GM23248 (cell line): ENCODE measurements at places on chromosomes 1 and 21. TPM values are rescaled to one million over a fixed set of nuclear protein-coding genes. Genes with fewer than 3 reads are reported as not detected.

Gene NTMT2
- polyA plus RNA-seq: not detected in 2 replicates

Gene ADGRB2
- polyA plus RNA-seq: 0.51 and 1.3 TPM in 2 replicates

Gene PCSK9
- 0.16 TPM in 2 replicates for polyA plus RNA-seq

Gene AADACL4
- polyA plus RNA-seq: not detected in 2 replicates

Gene ZNF684
- polyA plus RNA-seq: 2.8 and 3.3 TPM in 2 replicates

Gene GOLT1A
- not detected in 2 replicates for polyA plus RNA-seq

- H3K4me1 ChIP-seq: peaks cover 9% of the 10 kb centered on the region; the same call in 1 of the 2 replicates
- no peak overlapping the region for H3K4me3 ChIP-seq
- DNase-seq: no peak
- H3K27ac ChIP-seq: no peak overlapping the region
- 0 out of 2 replicates have a peak, but pooled peaks cover 5% of the 10 kb centered on the region for H3K36me3 ChIP-seq
Observed at GRCh38 chr21:41277846-41278245, 38.8 kb upstream of the FAM3B start.

GRCh38 chr21:45998276-45998701 is 16.7 kb downstream of the COL6A1 start:
- H3K36me3 ChIP-seq: peaks cover 24% of the 10 kb centered on the region; the same call in 1 of the 2 replicates
- no peak overlapping the region for H3K27ac ChIP-seq
- no peak overlapping the region for H3K4me3 ChIP-seq
- H3K27me3 ChIP-seq: no peaks in the 10 kb centered on the region
- DNase-seq: no peak

DNA sequence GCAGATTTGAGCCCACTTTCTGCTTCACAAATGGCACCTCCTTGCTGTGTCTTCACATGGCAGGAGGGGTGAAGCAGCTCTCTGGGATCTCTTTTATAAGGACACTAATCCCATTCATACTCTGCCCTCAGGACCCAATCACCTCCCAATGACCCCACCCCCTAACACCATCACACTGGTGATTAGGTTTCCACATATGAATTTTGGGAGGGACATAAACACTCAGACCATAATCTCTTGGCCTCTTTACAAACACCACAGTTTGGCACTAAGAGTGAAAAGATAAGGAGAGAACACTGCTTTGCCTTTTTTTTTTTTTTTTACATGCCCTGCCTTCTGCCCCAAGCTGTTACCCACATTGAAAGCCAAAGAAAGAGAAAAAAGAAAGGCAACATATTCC is 166.2 kb upstream of the NFIA start:
- H3K36me3 ChIP-seq: no peaks in the 10 kb centered on the region
- no peaks in the 10 kb centered on the region for H3K4me1 ChIP-seq
- no peaks in the 10 kb centered on the region for H3K27me3 ChIP-seq
- DNase-seq: no peak
- H3K27ac ChIP-seq: no peak overlapping the region

GRCh38 chr1:206563367-206564207 is 48.7 kb downstream of the EIF2D start:
- no peak overlapping the region for H3K27ac ChIP-seq
- no peak overlapping the region for H3K4me3 ChIP-seq
- no peaks in the 10 kb centered on the region for H3K36me3 ChIP-seq
- peak; percentile 20 for DNase-seq

DNA sequence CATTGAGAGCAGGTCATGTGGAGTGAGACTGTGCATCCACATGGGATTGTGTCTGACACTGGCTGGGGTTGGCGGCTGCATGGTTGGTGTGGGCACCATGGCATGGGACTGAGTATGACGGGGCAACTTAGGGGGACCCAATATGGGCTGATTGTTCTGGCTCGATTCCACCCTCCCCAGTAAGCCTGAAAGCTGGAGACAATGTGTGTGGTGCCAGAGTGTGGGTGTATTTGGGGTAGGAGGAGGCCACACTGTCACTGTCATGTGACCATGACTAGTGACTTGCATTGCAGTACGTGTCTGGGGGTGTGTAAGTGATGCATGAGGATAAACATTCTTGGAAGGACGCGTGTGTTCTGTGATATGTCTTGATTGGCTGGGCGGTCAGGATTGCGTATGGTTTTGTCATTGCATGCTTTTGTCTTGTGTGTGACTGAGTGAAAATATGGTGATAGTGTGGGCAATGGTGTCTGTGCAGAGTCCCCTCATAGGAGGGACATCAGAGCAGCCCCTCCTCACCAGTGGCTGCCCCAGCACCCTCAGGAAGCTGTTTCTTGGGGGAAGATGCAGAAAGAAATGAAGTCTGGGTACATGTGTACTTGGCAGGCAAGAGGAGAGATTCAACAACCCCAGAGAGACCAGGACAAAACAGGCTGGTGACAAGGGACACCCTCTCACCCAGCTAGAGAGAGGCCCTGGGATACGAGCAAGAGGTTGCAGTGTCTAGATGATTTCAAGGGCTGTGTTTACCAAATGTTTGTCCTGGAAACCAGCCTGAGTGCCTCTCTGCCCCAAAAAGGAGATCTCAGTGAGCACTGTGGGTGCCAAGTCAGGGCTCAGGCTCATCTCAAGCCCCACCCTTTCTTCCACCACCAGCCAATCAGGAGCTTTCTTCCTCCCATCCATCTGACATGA is 36.3 kb downstream of the SDC3 start:
- H3K27me3 ChIP-seq: no peaks in the 10 kb centered on the region
- no peak overlapping the region for H3K4me3 ChIP-seq
- H3K36me3 ChIP-seq: peaks cover 23% of the 10 kb centered on the region; the same call in 1 of the 2 replicates
- peaks cover 5% of the 10 kb centered on the region for H3K4me1 ChIP-seq
- no peak overlapping the region for H3K27ac ChIP-seq
- no peak for DNase-seq

DNA sequence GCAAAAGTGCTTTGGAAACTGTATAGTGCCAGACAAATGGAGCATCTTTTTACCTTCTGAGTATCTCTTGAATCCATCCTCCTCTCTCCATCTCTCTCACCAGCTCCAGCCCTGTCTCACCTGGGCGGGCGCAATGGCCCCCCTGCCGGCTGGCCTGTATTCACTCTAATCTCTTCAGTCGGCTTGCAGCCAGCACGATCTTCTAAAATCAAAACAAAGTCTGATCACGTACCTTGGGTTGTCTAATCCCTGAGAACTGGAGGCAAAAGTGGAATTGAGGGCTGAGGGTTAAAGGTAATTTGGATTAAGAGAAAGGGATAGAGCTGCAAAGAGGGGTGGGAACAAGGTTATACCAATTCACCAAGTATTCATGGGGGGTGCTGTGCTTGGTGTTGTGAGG is 46.0 kb upstream of the LRRN2 start:
- H3K4me1 ChIP-seq: no peaks in the 10 kb centered on the region
- DNase-seq: no peak
- H3K27ac ChIP-seq: no peak overlapping the region
- H3K36me3 ChIP-seq: no peaks in the 10 kb centered on the region
- H3K27me3 ChIP-seq: peaks cover 63% of the 10 kb centered on the region

- no peaks in the 10 kb centered on the region for H3K27me3 ChIP-seq
- no peaks in the 10 kb centered on the region for H3K36me3 ChIP-seq
- H3K4me3 ChIP-seq: no peak overlapping the region
- H3K4me1 ChIP-seq: peaks cover 21% of the 10 kb centered on the region
- no peak overlapping the region for H3K27ac ChIP-seq
Observed at GRCh38 chr1:33635336-33636012, 163.0 kb downstream of the ZSCAN20 start.

GRCh38 chr1:163747261-163747660 is 425.5 kb downstream of the NUF2 start:
- no peak overlapping the region for H3K4me3 ChIP-seq
- H3K27ac ChIP-seq: no peak overlapping the region
- no peaks in the 10 kb centered on the region for H3K27me3 ChIP-seq
- H3K4me1 ChIP-seq: peaks cover 14% of the 10 kb centered on the region
- H3K36me3 ChIP-seq: no peaks in the 10 kb centered on the region

DNA sequence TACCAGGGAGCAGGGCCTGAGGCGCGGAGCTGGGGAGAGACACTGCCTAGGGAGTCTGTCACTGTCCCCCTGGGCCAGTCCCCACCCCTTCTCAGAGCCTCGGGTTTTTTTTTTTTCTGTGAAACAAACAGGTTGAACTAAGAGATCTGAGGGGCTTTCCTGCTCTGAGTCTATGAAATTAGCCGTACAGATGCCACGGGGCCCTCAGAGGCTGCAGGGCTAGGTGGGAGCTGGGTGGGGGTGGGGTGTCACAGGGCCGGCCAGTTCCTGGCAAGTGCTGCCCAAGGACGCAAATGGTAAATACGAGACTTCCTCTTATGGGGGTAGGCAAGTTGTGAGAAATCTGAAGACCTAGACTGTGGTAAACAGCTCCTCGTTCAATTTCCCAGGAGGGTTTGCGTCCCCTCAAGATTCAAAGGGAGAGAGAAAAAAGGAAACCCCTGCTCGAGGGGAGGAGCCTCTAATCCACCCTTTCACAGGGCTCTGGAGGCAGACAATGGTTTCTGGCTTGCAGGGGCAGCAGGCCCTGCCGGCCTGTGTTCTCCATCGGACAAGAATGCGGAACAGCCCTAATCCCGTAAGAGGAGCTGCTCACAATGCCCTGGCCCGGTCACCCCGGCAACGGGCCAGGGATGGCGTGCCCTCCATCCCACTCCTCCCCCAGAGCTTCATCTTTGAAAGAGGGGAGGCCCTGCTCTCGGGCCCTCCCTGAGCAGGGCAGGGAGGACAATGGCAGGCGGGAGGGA is 7.8 kb downstream of the NUAK2 start:
- H3K36me3 ChIP-seq: peaks cover 9% of the 10 kb centered on the region
- no peak overlapping the region for H3K4me3 ChIP-seq
- H3K4me1 ChIP-seq: 0 out of 2 replicates have a peak, but pooled peaks cover 3% of the 10 kb centered on the region
- no peak for DNase-seq
- H3K27ac ChIP-seq: no peak overlapping the region
- no peaks in the 10 kb centered on the region for H3K27me3 ChIP-seq

DNA sequence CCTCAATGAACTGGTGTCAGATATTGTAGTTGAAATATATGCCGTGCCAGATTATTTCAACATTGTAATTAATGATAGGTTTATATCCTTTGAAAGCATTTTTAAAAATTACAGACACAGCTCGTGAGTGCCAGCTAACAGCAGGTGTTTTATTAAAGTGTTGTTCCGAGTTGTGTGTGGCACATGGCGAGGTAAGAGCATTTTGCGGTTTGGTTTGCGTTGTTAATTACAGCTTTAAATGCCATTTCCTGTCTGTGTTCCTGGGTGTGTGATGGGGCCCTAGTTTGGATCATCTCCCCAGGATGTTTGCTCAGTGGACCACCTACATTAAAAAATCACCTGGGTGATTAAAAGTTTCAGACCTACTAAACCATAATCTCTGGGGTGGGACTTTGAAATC is 97.4 kb downstream of the PRDM2 start:
- no peaks in the 10 kb centered on the region for H3K27me3 ChIP-seq
- peaks cover 6% of the 10 kb centered on the region for H3K4me1 ChIP-seq
- H3K4me3 ChIP-seq: no peak overlapping the region
- peaks cover 11% of the 10 kb centered on the region; the same call in 1 of the 2 replicates for H3K36me3 ChIP-seq
- DNase-seq: no peak

DNA sequence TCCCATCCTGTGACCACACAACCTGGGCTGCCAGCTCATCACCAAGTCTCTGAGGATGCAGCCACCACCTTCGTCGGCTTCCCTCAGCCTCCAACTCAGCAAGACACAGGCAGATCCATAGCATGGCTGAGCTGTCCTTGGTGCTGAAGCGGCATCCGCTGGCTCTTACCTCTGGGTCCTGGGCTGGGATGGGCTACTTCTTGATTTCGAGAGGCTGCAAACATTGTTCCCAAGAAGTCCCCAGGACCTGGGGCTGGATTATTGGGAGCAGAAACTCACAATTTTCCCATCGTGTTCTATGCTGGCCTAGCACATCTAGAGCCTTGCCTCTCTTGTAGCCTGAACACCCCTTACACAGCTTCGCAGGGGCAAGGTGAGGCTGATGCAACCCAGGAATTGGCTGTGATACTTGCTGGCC is 24.9 kb upstream of the C1QA start:
- no peaks in the 10 kb centered on the region for H3K4me1 ChIP-seq
- H3K4me3 ChIP-seq: no peak overlapping the region
- H3K27me3 ChIP-seq: peaks cover 32% of the 10 kb centered on the region

GRCh38 chr1:76635784-76636183 is 231.5 kb upstream of the ST6GALNAC5 start:
- no peaks in the 10 kb centered on the region for H3K36me3 ChIP-seq
- H3K27me3 ChIP-seq: no peaks in the 10 kb centered on the region
- H3K27ac ChIP-seq: no peak overlapping the region
- H3K4me1 ChIP-seq: peaks cover 21% of the 10 kb centered on the region
- no peak overlapping the region for H3K4me3 ChIP-seq

DNA sequence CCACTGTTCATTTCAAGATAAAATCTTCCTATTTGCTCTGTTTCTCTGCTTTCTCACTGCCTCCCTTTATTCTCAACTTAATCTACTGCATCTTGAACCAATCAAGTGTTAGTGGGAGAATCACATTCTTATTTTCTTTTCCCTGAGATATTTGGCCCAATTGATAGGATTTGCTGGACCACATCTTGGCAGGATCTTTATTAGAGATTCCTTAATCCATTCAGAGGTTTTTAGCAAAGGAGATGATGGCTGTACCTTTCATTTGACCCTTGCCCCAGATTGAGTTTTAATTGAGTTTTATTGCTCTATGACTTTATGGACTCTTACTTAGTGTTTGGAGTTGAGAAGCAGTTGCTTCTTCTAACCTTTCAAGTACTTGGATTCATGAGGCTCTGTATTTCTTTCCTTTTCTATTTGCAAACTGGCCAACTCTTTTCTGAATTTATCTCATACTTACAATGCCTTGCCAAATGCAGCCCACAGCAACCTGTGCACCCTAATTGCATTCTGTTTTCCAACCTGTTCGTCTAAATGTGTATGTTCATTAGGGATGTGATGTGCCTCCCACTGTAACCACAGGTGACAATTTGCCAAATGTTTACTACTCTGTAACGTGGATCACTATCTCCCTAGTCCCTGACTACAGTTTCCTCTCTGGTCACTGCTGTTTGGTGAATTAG is 274.8 kb upstream of the KAZN start:
- H3K27ac ChIP-seq: no peak overlapping the region
- H3K27me3 ChIP-seq: peaks cover 8% of the 10 kb centered on the region
- no peak for DNase-seq
- no peaks in the 10 kb centered on the region for H3K36me3 ChIP-seq
- no peak overlapping the region for H3K4me3 ChIP-seq

DNA sequence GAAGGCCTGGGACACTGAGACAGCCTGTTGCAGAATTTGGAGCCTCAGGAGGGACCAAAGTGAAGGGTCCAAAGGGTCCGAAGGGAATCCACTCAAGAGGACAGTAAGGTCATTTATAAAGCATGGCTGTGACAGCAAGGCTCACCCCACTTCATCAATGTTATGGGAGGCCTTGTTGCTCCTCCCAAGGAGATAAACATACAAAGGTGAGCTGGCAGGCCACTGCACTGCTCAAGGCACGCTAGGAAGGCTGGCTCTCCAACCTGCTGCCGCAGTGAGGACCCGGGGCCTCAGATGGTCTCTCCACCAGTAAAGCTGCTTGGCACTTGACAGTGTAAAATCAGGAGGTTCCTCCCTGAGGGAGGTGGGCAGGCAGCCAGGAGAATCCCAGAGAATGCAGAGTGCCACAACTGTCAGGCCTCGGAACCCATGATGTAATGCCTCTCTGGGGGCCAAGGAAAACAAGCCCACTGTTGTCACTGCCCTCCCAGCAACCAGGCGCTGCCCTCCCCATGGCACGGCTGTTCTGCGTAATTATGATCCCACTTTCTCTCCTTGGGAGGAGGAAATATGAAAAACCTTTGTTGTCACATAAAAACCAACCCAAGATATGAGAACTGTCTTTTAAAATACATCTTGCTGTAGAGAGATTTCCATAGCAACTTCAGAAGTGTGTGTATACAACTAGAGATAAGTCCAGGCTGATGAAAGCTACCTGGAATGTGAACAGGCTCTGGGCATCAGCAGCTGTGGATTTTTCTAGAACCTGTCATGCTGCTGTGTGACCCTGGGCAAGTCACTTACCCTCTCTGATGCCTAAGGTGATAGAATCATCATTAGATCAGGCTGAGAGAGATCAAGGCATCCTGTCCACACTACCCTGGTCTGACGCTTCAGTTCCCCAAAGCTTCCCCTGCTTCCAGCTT is 102.5 kb downstream of the KCNN3 start:
- H3K4me1 ChIP-seq: peaks cover 5% of the 10 kb centered on the region; the same call in 1 of the 2 replicates
- DNase-seq: peak; percentile 65
- H3K27me3 ChIP-seq: peaks cover 39% of the 10 kb centered on the region
- H3K36me3 ChIP-seq: no peaks in the 10 kb centered on the region
